ENCODE measurements at places on chromosomes 7 and 10.

- no peak for DNase-seq
These were observed 135.5 kb downstream of the NRF1 start for GRCh38 chr7:129746857-129747529.

- DNase-seq: no peak
These were observed 163.3 kb upstream of the GLI3 start for GRCh38 chr7:42400211-42400772.

- DNase-seq: no peak
These were observed 166.9 kb downstream of the SNX10 start for GRCh38 chr7:26458466-26459145.

- DNase-seq: no peak
These were observed 16.8 kb downstream of the RASGEF1A start for GRCh38 chr10:43249962-43250614.

- no peak for DNase-seq
These were observed 14.6 kb downstream of the FLNC start for GRCh38 chr7:128844777-128845311.

DNA sequence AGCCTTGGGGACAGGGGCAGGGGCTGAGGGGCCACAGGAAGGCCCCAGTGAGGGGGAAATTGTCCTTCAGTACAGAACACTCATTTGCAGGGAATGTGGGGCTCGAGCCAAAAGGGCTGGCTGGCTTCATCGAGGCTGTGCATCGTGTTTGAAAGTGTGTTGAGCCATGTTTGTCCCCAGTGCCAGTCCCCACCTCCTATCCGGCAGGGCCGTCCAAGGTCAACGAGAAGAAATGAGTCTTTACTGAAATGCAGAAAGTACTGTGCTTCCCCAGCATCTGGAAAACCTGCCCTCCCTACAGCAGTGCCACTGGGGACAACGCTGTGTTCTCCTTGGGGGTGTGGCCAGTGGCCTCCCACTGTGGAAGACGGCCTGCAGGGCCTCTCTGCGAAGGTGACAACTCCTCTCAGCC is 214.1 kb downstream of the KLF6 start:
- DNase-seq: no peak
